Femur (tissue), 1 donor: ENCODE measurements at places on chromosomes 3 and 15.
A peak's percentile ranks its signal among the peaks of the same experiment; 100 is the strongest.

DNA sequence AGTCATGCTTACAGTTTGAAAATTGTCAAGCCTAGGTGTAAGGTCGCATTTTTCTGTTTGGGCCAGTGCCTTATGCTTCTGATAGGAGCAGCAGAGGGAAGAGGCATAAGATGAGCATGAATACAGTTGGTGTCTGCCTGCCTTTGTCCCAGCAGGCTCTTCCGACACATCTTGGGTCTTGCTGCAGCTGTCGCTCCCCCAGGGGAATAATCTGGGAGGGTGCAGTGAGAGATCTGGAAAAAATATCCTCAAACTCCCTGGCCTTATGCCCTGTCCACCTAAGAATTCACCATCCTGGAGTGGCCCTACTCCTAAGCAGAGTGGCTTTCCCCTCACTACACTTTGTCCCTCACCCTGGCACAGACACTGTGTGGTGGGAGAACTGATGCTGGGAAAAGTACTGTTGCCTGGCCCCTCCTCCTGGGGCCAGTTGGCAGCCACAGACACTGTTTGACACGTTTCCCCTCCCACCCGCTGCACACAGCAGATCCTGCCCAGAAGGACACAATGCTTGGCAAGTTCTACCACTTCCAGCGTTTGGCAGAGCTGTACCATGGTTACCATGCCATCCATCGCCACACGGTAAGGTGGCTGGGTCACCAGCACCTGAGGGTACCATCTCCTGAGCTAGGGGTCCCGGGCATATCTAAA, 21.1 kb upstream of the RHO start:
- DNase-seq, result no peak

DNA sequence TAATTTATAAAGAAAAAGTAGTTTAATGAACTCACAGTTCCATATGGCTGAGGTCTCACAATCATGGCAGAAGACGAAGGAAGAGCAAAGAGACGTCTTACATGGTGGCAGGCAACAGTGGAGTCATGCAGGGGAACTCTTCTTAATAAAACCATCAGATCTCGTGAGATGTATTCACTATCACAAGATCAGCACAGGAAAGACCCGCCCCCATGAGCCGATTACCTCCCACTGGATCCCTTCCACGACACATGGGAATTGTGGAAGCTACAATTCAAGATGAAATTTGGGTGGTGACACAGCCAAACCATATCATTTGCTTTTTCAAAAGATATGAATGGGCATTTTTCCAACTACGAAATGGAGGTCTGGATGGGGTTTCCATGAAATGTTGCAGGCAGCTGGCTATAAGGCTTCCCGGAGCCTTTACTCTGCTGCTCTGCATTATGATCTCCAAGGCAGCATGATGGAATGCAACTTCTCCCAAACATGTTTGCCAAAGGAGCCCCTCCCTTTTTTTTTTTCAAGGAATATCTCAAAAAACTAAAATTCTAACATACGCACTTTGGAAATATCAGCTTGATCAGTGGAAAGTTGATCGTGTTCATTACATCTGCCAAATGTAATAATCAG, 189.7 kb downstream of the MEX3B start:
- DNase-seq, result no peak

- no peak for DNase-seq
These were observed 180.5 kb downstream of the RSL24D1 start for GRCh38 chr15:55016225-55016624.

DNA sequence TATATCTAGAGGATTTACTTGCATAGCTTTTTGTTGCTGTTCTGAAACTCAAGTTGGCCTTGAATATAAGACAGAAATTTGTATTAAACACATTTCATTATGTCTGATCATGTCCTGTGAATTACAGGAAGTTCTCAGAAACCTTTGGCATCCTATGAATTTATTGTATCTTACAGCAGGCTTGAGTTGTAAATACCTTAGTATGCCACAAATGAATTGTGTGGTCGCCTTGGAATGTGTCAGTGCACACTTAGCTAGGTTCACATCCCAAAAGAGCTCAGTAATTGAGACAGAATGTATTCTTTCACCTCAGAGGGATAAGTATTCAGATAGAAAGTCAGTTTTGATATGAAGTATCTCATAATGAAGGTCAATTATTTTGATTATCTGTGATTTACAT, 83.4 kb downstream of the NEK11 start:
- DNase-seq, result no peak

GRCh38 chr3:86382556-86382955, 608.4 kb downstream of the VGLL3 start:
- no peak for DNase-seq

DNA sequence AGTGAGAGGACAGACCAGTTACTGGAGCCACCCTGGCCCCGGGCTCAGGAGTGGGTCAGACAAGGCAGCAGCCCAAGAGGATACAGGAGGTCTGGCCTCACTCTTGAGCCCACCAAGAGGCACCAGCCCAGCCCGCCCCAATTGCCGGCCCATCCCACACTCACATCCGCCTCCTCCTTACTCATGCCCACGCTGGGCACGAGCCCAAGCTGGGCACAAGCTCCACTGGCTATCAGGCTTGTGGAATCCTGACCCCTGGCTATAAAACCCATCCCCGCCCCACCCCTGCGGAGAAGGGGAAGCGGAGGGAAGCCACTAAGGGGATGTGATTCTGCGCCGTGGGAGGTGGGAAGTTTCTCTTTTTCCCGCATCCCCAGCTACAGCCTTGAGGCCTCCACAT, 25.9 kb downstream of the ADCY5 start:
- no peak for DNase-seq

DNA sequence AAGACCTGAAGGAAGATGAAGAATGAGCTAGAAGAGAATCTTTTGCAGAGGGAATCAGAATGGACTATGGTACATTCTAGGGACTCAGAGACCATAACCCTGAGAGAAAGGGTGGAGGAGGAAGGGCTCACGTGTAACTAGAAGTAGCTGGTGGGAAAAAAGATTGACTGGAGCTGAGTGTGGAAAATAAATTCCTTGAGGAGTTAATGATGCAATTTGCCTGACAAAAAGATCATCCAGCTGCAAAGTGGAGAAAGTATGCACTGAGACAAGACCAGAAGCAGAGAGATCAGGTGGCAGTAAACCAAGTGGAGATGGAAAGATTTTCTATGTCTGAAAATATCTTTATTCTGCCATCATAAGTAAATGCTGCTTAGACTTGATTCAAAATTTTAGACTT, 52.9 kb upstream of the TBL1XR1 start:
- no peak for DNase-seq

DNA sequence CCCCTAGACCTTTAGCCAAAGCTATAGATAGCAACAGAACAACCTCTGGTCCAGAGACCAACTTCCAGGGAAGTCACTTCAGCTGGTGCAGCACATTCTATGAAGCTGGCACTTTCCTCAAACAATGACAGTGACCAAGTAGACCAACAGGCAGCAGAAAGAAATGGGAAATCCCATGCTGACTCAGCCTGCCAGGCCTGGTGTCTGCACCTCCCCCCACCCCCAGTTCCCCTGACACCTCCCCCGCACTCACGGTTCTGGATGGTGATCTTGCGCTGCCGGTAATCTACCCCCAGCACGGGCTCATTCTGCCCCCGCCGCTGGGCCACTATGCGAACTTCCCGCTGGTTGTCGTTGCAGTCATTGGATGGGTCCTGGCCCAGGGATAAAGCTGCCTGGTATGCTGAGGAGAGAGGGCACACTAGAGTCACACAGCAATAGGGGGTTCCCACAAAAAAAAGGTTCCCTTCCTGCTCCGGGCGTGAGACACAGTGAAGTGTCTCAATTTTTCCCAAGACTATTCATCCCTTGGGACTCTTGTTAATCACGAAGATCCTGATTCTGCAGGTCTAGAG, 17.0 kb downstream of the ILDR1 start:
- no peak for DNase-seq

DNA sequence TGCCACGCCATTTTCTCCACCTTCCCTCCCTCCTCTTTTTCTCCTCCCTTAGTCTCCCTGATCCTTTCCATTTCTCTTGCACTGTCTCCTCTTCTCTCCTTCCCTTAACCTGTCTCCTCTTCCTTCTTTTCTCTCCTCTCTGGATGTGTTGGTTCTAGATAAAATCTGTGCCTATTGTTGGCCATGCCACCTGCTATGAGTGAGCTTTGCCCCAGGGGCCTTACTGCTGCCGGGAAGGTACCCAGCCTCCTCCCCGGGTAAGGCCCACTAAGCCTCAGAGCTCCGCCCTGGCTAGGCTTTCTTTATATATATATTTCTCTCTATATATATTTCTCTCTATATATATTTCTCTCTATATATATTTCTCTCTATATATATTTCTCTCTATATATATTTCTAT, 14.7 kb downstream of the GPD1L start:
- DNase-seq, result no peak

GRCh38 chr3:58085616-58086015, 77.4 kb downstream of the FLNB start:
- no peak for DNase-seq

DNA sequence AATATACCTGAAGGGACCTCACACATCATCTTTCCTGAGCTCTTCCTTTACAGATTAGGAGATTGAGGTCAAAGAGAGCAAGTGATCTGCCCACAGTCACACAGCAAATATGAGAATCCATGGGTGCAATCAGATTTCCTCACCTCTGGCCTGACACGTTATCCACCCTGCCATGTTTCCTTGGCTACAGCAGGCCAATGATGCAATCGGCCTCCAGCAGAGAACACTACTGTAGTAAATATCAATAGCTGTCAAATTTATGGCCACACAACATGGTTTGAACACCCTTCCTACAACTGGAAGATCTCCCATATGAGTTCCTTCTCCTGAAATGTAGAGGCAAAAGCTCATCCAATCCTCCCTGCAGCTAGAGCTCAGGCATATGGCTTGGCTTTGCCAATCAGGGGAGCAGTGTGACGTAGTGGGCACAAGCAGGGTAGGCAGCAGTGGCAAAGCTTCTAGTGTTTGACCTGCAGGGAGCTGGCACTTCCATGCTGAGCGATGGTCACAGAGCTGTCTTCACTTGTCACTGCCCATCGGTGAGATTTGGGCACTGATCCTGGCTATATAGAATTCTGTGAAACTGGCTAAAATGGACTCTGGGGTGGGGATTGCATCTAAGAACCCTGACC, 271.3 kb downstream of the TJP1 start:
- DNase-seq, result no peak

GRCh38 chr3:152039887-152040286, 166.4 kb downstream of the SUCNR1 start:
- DNase-seq, result no peak

DNA sequence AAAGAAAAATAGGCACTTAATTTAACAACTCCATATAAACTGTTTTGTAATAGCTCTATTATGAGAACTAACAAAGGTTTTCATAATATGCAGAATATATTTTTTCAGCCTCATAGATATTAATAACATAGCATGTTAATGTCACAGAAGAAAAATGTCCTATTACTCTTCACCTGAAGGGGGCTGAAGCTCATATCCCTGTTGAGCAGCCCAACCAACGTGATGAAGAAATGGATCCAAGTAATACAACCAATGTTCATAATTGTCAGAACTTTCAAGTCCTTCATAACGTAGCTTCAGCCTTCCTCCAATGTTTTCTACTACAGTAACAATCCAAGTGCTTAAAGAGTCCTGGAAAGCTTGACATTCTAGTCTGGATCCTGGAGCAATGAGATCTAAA, 34.5 kb upstream of the STIMATE start:
- no peak for DNase-seq

GRCh38 chr3:111737706-111738086, 121.4 kb upstream of the PHLDB2 start:
- peak; percentile 34 for DNase-seq

DNA sequence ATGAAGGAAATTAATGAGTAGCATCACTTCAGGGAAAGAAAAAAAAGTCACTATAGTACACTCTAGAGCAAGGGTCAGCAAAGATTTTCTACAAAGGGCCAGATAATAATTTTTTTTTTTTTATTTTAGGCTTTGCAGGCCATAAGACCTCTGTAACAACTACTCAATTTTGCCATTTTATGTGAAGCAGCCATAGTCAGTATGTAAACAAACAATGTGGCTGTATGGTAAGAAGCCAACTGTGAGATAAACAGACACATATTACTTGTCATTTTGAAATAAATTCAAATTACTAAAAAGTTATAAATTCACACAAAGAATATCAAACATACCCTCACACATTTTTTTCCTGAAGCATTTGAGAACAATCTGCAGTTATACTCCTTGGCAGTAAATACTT, 40.6 kb downstream of the SCAPER start:
- DNase-seq, result no peak

DNA sequence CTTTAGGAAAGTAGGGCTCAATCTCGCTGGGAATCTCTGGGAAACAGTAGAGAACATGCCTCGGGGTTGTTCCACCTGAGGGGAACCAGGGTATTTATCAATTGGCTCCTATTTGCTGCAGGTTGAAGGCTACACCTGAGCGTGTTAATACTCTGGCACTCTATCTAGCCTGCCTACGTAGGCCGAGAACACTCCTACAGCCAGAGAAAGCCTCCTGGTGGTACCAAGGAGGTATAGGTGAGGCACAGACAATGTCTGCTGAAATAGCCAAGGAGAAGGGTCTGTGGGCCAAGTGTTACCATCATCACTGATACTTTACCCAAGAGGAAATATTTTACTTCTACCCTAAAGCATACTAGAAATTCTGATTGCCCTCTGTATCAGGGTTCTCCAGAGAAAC, 341.0 kb upstream of the UBE2E2 start:
- DNase-seq, result no peak

GRCh38 chr15:70483513-70483912, 279.8 kb downstream of the UACA start:
- DNase-seq, result no peak

GRCh38 chr15:90550919-90551318, 21.2 kb downstream of the CRTC3 start:
- no peak for DNase-seq

DNA sequence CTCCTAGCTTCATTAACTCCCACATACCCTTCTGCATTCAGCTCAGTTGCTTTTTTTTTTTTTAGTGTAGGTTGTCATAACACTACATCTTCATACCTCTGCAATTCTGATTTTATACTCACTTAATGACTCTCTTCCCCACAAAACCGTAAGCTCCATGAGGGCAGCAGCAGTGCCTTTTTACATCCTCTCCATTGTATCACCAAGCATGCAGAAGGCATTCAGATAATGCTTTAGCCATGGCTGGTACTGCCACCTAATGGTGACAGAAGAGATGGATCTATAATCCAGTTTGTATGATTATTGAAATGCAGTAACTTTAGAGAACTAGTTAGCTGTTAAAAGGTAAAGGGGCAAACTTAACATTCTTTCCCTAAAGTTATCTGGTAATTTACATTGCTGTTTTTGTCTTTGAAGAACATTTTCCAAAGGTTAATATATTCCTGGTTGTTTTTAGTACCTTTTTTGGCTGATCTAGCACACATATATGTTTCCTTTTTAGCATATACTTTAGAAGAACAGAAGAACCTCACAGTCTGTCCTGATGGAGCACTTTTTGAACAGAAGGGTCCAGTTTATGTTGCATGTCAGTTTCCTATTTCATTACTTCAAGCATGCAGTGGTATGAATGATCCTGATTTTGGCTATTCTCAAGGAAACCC, 36.8 kb downstream of the ATP1B3 start:
- DNase-seq, result no peak

- DNase-seq, result no peak
These were observed 21.4 kb downstream of the CCR1 start for GRCh38 chr3:46186471-46187340.

GRCh38 chr3:98903705-98904481, 2.4 kb upstream of the DCBLD2 start:
- no peak for DNase-seq

GRCh38 chr3:113844622-113845222, 6.1 kb downstream of the GRAMD1C start:
- DNase-seq, result no peak
